ENCODE measurements at places on chromosomes 7 and 10. TPM values are rescaled to one million over a fixed set of nuclear protein-coding genes. Genes with fewer than 3 reads are reported as not detected.

DNA sequence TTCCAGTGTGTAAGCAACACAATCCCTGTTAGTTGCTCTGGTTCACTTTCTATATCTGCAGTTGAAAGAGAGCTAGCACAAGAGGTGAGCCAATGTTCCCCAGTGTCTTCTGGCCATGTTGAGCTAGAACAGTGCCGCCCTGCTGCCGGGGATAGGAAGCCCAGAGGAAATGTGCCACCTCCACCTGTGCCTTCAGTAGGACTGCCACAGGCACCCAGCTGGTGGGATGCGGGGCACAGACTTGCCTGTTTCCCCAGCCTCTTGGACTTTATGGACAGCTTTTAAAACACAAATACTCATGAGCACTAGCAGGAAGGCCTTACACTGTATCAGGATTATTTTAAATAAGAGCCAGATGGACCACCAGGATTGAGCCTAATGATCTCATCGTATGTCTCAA lies 234.5 kb upstream of the COBL start:
- no peak for DNase-seq

DNA sequence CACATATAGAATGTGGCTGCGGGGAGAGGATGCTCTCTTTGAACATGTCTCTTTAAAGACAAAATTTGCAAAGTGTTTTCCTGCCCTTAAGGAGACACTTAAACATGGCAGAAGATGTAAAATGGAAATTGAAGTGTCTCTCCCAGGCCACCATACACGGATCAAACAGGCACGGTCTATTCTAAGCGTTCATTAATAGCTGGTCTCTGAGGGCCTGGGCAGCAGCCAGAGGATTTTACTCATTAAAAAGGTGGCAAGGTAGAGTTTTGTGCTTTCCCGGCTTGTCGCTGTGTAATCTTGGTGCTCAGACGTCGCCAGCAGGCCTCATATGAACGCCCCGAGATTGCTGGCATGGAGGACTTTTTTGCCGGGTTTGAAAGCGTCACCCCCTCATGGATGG lies 205.5 kb downstream of the EMX2 start:
- DNase-seq, result no peak

GRCh38 chr10:48943096-48943495 lies 3.5 kb upstream of the LRRC18 start:
- DNase-seq, result no peak

The CYP17A1 gene
- total RNA-seq, result not detected

The ZNF804B gene
- not detected for total RNA-seq

The GBX1 gene
- total RNA-seq, result not detected

The CRYGN gene
- total RNA-seq, result 0.50 TPM

DNA sequence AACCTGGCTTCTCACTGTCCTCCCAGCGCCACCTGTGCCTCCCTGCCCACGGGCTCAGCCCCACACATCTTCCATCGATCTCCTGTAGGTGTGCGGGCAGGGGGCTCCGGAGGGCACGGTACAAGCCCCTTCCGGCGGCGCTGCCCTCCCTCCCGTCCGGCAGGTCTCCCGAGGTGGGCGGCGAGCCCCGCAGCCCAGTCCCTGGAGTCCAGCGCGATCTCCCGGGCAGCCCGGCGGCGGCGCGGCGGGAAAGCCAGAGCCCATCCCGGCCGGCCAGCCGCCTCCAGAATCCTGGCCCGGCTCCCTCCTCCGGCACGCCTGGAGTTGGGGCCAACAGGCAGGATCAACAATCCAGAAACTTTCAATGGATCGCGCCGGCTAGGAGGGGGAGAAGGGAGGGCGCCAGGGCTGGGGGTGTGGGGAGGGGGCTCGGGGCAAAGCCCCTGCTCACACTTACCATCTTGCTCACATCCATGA lies 100.1 kb downstream of the HIP1 start:
- DNase-seq, result no peak

DNA sequence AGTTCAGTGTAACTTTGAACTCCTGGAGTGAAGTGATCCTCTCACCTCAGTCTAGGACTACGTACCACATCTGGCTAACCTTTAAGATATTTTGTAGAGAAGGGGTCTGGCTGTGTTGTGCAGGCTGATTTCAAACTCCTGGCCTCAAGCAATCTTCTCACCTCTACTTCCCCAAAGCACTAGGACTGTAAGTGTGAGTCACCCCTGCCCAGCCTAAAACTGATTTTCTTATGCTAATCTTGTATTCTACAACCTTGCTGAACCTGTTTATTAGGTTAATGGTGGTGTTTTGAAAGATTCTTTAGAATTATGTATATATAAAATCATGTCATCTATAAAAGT lies 58.0 kb downstream of the LCOR start:
- DNase-seq, result no peak

DNA sequence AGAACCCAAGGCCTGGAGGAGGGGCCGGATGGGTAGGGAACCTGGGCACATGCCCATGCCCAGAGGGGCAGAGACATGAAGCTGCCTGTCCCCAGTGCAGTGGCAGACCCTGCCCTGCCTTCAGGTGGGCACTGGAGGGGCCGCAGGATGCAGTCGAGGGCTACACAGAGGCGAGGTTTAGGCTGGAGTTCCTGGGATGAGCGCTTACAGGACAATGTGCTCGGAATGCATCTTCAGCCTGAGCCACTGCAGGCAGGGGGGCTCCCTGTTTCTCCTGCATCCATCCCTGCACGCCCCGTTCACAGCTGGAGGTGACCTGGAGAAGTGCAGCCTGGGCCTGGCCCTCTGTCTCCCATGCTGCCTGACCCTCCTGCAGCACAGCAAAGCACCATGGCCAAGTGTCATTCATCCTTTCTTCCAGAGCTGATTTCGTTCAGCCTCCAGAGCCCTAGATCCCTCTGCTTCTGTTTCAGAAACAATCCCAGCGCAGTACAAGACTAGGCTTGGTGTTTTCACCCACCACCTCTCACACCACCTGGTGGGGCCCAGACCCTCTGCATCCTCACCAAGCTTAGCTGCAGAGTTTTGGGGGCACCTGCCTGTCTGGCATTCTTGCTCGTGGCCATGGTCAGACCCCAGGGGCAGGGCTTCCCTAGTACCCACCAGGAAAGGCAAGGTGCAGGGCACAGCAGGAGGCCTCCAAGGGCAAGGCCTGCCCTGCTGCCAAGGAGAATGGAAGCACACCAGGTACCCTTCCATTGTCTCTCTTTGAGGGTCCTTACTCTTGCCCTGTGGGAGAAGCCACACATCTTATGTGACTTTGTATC lies 311.9 kb downstream of the TCERG1L start:
- no peak for DNase-seq

DNA sequence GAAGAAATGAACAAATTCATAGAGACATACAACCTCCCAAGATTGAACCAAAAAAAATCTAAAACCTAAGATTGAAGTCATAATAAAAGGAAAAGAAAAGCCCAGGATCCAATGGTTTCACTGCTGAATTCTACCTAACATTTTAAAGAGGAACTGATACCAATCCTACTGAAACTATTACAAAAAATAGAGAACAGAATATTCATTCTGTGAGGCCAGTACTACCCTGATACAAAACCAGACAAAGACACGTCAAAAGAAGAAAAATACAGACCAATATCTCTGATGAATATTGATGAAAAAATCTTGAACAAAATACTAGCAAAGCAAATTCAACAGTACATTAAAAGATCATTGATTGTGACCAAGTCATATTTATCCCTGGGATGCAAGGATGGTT lies 128.5 kb upstream of the STEAP1 start:
- DNase-seq, result no peak
